ENCODE measurements at places on chromosomes 6 and 20.

DNA sequence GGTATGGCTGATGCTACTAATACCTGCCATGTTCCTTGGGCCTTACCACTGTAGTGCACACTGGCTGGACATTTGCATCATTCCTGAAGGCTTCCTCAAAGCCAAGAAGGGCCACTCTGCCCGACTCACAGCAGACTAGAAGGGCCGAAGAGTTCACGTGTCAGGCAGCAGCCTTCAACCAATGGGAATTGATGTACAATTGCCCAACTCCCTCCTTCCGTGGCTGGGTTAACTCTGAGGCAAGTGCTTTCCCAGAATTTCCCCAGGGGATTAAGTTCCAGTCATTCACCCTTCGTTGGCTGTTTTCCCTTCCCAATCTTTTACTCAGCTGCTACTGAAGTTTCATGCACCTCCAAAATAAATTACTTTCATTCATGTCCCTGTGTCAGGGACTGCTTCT is 29.8 kb downstream of the PSMB9 start:
- DNase-seq = no peak

GRCh38 chr6:827431-827830 is 134.5 kb upstream of the EXOC2 start:
- no peak for DNase-seq

DNA sequence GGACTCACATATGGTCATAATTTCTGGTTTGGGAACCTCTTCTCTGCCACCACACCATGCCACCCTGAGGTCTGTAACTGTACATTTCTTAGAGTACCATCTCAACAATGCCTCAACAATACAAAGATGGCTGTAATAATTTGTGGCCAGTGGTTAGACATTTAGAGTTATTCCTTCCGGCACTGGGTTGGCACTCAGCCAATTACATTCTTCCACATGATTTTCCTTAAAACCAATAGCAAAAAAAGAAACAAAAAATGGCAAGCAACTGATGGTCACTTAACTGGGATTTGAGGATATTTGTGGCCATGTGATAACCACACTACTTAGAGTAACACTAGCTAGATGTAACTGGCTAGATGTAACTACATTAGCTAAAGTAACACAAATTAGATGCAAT is 79.9 kb downstream of the SEL1L2 start:
- no peak for DNase-seq

DNA sequence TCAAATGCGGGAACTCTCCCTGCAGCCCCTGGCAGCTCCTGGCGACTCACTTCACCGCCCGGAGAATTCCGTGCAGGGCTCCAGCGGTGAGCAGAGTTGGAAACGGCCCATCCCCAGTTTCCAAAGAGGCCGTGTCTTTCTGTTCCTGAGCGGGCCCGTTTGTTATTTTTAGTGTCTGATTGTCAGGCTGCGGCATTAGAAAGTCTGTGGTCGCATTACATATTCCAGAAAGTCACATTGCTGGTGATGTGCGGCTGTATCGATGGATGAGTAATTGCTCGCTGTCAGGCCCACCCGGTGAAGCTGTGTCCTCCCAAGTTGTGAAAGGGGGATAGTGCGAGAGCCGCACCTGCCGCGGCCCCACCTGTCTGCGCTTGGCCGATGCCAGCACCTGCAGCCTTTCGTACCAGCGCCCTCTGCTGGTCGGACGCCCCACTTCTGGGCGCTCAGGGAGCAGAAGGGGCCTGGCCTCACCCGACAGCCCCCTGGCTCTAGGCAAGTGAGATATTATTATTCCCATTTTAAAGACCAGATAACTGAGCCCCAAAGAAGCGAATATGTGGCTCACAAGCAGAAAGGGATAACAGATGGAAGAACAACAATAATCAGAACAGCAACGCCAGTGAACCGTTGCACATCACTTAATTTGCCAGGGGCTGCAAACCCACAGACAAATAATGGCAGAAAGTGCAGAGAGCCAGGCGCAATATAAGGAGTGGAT is 244.9 kb downstream of the TSHZ2 start:
- DNase-seq = peak; percentile 46

DNA sequence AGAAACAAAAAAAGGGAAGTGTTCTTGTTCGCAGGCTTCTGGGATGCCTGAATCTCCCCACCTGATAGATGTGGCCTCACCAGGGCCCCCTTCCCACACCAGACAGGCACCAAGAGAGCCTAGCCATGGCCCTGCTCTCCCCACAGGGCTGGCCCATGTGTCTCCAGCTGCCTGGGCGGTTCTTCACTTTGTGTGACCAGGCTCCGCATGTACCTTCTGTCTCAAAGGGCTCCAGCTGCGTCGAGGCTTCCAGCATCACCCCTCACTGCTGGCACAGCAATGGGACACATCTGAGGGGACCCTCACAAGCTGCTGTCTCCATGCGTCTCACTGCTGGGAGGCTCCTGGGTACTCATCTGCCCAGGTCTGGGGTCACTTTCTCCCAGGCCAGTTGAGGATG is 362.9 kb downstream of the ZFAND3 start:
- DNase-seq = no peak

GRCh38 chr20:37796121-37796520 is 102.3 kb downstream of the CTNNBL1 start:
- DNase-seq = no peak

- DNase-seq = no peak
Observed at GRCh38 chr6:17716221-17716620, 9.5 kb upstream of the NUP153 start.

DNA sequence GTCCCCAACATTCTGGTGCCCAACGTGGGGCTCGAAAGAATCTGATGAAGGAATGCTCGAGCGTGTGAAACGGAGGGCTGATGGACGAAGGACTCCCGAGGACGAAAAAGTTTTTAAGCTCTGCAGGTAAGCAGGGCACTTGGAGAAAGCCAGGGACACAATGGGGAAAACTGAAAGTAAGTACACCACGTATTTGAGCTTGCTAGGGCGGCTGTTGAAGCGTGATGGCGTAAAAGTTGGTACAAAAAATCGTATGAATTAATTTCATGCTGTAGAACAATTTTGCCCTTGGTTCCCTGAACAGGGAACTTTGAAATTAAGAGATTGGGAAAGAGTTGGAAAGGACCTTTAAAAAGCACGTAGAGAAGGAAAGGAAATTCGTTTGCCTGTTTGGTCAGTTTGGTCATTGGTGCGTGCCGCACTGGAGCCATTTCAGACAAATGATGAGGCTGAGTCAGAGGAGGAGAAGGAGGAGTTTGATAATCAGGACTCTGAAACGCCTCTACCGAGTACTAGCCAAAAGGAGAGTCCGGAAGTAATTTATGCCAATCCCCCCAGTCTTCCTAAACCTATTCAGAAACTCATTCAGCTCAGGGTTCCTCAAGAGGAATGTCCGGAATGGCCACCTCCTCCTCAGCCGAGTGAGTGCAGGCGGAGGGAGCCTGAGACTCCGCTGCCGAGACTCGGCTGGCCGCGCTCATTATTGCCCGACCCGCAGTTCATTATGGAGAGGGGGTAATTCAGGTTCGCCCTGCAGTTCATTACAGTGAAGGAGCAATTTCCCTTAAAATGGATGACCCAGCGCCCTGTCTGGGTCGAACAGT is 59.2 kb upstream of the PRSS16 start:
- no peak for DNase-seq

DNA sequence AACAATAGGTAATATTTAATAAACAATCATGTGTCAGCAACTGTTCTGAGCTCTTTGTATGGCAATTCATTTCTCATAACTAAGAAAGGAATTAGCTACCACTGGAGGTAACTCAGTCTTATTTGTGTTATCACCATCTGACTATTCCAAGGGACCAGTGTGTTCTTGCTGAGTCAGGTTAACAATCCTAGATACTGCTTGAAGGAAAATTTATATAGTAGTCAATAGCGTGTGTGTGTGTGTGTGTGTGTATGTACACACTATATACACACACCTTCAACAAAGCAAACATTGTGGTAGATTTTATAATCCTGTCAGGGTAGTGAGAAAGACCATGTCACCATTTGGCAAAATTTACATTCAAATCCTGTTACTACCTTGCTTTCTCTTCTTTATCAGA is 45.8 kb upstream of the SMIM8 start:
- no peak for DNase-seq

DNA sequence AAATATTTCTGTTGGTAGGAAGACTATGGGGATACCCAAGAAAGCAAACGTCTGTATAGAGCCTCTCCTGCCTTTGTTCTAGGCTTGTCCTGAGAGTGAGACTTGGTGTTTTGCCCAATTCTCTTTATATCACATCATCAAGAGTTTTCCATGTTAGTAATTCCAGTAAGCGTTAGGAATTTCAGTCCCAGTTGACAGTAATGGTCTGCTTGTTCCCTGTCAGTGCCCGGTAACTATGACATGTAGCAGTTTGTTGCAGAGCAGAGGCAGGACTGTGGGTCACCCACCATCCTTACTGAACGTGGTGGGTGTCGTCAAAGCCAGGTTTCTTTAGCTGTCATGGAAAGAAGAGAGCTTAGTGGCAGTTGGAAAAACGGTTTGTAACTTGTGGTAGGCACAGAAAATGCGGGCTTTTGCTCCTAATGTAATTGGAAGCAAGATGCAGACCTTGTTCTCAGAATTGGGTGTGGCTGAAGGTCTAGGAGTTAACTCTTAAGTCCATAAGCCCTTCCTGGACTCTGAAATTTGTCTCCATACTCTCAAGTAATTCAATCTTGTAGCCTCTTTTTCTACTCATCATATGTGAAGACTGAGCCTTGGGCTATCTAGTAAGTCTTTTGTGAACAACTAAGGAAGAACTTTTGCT is 188.8 kb downstream of the TMEM242 start:
- DNase-seq = no peak

DNA sequence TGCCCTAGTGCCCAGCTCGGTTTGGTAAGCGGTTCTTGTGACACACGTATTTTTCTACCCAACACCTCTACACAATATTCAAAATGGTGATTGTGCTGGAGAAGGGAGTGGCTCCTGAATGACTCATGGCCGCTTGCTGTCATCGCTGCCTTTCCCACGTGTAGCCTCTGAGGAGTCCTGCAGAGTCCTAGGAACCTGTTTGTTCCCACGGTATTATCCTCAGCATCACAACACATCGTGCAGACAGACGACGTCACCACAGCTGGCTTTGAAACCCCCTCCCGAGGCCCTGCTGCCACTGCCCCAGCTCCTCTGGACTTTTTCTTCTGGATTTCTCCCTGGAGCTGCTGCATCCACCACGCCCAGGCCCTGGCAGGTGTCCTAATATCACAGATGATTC is 353.5 kb downstream of the SMOC2 start:
- DNase-seq = no peak

DNA sequence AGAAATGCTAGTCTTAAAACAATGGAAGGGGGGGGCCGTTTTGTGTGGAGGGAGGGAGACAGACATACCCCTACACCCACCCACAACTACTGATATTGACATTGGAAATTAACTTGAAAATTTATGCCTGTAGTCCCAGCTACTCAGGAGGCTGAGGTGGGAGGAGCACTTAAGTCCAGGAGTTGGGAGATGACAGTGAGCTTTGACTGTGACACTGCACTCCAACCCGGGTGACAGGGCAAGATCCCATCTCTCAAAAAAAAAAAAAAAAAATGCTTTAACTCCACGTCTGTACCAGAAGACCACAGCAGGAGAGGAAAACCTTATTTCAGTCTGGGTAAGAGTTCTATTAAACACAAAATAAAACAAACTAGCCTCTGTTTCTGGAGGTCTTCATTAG is 2.2 kb downstream of the TBC1D20 start:
- DNase-seq = no peak

GRCh38 chr6:167849846-167850459 is 23.2 kb downstream of the AFDN start:
- no peak for DNase-seq

DNA sequence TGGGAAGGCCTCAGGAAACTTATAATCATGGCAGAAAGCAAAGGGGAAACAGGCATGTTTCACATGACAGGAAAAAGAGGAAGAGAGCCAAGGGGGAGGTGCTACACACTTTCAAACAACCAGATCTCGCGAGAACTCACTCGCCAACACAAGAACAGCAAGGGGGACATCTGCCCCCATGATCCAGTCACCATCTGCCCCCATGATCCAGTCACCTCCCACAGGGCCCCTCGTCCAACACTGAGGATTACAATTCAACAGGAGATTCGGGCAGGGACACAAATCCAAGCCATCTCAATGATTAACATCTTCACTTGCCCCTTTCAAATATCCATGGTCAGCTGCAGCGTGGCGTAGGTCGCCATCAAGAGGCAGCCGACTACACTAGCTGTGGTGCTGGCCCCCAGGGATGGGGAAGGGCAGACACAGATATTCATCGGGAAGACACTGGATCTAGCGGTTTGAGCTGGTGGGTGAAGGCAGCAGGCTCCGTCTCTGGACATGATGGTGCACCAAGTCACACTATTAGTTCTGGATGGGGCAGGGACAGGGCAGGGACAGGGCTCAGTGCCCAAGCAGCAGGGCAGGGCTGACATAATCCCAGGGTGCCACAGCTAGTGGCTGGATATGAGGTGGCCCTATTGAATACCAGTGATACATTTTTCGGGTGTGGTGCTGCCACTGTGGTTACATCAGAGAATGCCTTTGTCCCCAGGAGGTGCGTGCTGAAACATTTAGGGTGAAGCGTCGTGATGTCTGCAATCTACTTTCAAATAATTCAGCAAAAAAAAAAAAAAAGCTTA is 31.6 kb downstream of the TUBB2B start:
- no peak for DNase-seq

- no peak for DNase-seq
Observed at GRCh38 chr6:113221850-113222249, 635.3 kb upstream of the MARCKS start.

DNA sequence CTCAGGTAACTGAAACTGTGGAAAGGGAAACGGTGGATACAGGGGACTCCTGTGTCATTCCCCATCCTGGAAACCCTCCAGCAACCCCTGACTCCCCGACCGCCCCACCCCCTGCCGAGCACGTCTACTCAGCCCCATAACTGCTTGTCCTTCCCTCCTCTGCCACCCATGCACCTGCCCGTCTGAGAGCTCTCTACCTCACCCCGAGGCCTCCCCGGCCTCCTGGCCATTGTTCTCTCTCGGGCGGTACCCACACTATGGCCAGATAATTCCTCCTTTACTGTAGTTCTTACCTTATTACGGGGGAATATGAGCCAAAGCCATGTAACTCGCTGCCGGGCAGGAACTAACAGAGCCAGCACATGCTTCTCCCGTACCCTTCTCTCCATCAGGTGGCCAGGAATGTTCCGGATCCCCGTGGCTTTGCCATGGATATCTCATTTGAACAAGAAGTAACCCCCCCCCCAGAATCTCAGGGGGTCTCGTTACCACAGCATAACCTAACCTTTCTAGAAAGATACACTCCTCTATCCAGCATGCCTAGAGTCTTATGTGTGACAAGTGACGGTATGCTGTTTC is 4.8 kb upstream of the IRF4 start:
- DNase-seq = no peak

- DNase-seq = no peak
Observed at GRCh38 chr6:158361068-158361467, 48.8 kb downstream of the TULP4 start.

DNA sequence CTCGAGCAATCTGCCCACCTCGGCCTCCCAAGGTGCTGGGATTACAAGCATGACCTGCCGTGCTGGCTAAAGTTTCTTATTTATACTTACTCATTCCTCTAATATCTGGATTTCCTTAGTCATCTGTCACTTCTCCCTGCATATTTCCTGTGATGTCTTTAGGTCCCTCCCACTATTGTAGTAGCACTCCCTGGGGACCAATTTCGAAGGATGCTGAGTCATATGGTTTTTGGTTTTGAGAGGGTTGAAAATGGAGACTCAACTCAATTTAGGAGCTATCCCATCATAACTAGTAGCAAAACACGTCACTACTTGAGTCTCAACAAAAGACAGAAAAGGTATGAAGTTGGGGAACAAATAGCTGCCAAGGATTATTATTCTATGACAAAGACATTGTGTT is 20.2 kb downstream of the MCUR1 start:
- no peak for DNase-seq

- no peak for DNase-seq
Observed at GRCh38 chr20:36779656-36780025, 6.1 kb upstream of the DSN1 start.

GRCh38 chr6:165568326-165568725 is 94.7 kb downstream of the PDE10A start:
- no peak for DNase-seq
